Effector memory CD8-positive, alpha-beta T cell (primary cell): ENCODE measurements at places on chromosomes 4 and X.
A peak's percentile ranks its signal among the peaks of the same experiment; 100 is the strongest.

DNA sequence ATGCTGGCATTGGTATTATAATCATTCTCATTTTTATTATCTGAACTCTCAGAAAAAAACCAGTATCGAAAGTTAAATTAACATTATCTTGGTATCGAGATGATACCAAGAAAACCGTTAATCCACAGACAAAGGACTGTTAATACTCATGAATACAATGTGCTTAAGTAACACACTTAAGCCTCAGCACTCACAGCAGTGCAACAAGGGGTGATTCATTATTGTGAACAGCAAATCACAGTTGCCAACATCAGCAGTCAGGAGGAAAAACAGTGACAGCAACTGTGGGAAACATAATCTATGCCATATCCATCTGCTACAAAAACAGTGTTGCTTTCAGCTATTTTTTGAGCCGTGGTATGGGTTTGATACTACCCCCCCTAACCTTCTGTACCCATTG lies 210.9 kb upstream of the ATOH1 start:
- no peak for DNase-seq

DNA sequence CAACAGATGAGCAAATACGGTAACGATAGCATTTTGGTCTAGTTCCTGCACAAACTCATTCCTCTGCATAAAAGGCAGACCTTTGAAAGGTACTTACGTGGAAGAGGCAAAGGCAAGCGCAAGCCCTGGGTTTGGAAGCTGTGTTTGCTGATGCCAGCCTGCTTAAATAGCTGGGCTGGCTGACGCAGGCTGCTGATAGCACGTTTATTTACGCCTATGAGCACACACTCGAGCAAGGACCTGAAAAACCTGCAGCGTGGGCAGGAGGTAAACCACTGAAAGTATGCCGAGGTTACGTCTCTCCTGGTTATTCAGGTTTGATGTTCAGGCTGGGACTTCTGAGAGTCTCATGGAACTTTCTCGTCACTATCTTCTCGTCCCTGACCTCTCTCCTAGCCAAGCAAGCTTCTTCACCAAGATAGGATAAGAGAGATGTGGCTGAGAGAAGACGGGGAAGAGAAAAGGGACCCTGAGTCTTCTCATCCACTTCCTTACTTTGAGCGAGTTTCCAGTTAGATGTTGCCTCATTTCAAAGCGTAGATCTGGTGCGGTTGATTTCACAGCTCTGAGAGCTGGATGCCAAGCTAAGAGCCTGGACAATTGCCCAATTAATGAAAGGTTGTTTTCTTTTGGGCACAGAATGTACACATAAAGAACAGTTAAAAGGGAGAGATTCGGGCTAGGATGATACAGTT lies at the start of gene HOPX:
TSS of gene HOPX (minus strand) at position 139 of the 695 bp plus-strand sequence. CDS start 23,480 bp downstream, outside the sequence.
- DNase-seq, result no peak

DNA sequence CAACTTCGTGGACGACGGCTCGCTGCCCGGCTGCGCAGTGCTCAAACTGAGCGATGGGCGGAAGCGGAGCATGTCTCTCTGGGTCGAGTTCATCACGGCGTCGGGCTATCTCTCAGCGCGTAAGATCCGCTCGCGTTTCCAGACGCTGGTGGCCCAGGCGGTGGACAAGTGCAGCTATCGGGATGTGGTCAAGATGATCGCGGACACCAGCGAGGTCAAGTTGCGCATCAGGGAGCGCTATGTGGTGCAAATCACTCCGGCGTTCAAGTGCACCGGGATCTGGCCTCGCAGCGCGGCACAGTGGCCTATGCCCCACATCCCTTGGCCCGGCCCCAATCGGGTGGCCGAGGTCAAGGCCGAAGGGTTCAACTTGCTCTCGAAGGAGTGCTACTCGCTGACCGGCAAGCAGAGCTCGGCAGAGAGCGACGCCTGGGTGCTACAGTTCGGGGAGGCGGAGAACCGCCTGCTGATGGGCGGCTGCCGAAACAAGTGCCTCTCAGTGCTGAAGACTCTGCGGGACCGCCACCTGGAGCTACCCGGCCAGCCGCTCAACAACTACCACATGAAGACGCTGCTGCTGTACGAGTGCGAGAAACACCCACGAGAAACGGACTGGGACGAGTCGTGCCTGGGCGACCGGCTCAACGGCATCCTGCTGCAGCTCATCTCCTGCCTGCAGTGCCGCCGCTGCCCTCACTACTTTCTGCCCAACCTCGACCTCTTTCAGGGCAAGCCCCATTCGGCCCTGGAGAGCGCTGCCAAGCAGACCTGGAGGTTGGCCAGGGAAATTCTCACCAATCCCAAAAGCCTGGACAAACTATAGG lies 1.5 kb downstream of the MAB21L2 start:
- DNase-seq, result no peak

GRCh38 chrX:35726176-35726575 lies 72.0 kb upstream of the MAGEB16 start:
- DNase-seq, result no peak

- DNase-seq, result no peak
Measured at GRCh38 chr4:57877047-57877458, 766.9 kb upstream of the IGFBP7 start.

GRCh38 chr4:181548873-181549575 lies 694.2 kb upstream of the TENM3 start:
- no peak for DNase-seq

GRCh38 chr4:150765216-150765615 lies 183.3 kb downstream of the MAB21L2 start:
- no peak for DNase-seq

DNA sequence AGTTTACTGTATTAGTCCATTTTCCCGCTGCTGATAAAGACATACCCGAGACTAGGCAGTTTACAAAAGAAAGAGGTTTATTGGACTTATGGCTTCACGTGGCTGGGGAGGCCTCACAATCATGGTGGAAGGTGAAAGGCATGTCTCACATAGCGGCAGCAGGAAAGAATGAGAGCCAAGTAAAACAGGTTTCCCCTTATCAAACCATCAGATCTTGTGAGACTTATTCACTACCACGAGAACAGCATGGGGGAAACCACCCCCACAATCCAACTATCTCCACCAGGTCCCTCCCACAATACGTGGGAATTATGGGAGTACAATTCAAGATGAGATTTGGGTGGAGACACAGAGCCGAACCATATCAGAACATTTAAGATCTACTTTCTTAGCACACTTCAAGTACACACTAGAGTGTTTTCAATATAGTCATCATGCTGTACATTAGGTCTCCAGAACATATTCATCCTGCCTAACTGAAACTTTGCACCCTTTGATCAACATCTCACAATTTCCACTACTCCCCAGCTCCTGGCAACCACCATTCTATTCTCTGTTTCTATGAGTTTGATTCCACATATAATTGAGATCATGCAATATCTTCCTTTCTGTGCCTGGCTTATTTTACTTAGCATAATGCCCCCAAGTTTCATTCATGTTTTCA lies 341.0 kb downstream of the ARHGAP24 start:
- DNase-seq, result no peak

DNA sequence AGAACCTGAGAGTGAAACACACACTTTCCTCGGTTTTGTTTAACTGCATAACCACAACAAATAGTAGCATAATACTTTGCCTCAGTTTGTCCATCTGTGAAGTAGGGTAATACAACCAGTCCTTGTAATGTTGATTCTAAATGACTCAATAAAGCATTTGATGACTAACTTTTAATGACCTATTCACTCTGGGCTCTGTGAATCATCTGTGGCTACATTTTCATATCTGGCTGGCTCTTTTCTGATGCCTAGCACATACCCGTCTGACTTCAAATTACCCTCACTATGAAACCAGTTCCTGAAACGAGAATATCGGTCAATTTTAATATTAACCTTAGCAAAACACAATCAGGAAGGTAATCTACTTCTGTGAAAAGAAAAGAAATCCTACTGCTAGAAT lies 151.0 kb downstream of the SH2D1A start:
- DNase-seq, result no peak

DNA sequence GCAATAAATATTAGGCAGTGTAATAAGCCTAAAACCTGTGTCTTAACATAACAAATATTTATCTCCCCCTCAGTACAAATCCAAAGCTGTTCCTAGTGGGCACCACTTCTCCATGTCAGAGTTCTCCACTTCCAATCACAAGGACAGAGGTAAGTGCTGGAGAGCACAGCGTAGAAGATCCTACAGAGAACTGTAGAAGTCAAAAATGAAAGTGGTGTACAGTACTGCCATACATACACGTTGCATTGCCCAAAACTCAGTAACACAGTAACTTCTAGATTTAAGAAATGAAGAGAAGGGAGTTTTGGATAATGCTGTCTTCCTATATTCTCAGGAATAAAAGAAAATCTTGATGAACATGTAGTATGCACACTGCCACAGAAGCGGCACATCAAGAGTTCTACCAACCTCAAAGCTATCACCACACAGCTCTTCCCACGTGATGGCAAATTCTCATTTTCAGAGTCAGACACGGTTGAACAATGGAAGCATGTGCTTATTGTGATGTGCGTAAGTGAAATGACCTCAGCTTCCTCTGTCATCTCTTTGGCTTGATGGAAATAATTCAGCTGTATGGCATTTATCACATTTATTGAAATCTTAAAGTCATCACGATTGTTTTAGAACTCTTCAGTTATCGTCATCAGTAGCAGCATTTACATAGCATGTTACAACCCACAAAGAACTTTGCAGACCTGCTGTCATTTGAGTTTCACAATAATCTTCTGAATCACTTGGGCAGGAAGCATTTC lies 27.1 kb upstream of the SPANXN4 start:
- DNase-seq, result no peak

- no peak for DNase-seq
Measured at GRCh38 chrX:17160975-17161374, 214.0 kb upstream of the NHS start.

GRCh38 chr4:36917413-36917812 lies 327.1 kb upstream of the NWD2 start:
- DNase-seq, result no peak

GRCh38 chrX:12505127-12505526 lies 286.1 kb upstream of the PRPS2 start:
- no peak for DNase-seq

DNA sequence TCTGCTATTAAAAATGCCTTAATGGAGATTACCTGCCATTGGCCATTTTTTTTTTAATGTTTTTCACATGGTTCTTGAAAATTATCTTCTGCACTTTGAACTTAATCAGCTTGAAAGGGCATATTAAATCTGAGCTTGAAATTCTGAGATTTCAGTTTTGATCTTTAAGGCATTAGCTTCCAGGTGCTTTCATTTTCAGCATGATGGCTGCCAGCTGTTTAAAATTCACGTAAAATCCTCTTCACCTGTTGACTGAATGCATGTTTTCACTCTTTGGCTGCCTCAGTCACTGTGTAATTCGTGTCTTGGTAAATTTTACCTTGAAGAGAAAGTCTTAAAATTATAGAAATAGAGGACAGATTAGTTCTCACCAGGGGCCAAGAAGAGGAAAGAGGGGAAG lies 39.6 kb downstream of the SMAD1 start:
- DNase-seq, result no peak

GRCh38 chrX:118974088-118974907 lies at the start of gene LONRF3:
LONRF3 (plus strand) TSS chrX:118974618; CDS start chrX:118974781, 163 bp downstream.
- peak; percentile 46 for DNase-seq

GRCh38 chr4:165651901-165652300 lies 221.1 kb upstream of the TLL1 start:
- no peak for DNase-seq

DNA sequence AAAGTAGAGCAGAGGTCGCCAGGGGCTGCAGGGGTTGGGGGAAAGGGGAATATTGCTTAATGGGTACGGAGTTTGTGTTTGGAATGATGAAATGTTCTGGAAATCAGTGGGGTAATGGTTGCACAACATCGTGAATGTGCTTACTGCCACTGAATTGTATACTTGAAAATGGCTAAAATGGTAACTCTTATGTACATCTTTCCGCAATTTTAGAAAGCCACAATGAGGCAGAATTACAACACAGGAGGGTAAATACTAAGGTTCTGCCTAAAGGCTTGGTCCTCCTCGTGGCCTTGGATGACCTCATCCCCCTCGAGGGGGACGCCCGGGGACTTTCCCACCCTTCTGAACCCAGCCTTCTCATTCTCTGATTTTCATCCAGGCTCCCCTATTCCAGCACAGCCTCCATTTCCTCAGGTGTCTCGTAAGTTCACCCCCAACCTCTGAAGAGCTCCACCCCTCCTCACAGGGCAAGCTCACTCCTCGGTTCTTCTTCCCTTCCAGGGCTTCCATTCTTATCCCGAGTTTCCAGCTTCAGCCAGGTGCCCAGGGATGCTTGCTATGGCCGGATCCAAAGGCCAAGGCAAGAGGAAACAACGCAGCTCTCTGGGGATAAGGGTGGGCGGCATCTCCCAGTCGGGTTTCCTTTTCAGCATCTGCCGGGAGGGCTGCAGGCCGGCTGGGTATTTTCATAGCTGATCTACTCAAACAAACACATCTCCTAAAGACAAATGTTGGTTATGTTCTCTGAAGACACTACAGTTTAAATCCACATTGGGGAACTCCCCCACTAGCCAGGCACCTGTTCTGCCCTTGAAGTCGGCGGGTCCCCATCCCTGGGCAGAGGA lies 71.3 kb upstream of the ACSL1 start:
- DNase-seq, result no peak

GRCh38 chr4:108174856-108175255 lies 6.1 kb upstream of the LEF1 start:
- DNase-seq, result no peak

DNA sequence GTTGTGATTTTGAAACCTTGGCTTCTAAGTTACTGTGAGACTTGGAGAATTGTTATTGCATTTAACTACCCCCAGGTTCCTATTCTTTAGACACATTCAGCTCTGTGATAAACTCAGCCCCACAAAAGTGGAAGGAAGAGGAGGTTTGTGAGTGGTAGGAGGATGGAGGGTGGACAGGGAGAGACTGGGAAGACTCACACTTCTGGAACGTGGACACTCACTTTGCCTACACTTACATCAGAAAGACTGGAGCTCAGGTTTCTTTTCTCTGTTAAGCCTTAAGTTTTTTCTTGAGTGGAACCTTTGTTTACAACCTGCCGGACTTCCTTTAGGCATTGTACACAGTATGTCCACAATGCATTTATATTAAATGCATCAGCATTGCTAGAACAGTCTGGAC lies 99.0 kb downstream of the AREG start:
- DNase-seq, result no peak

- DNase-seq, result no peak
Measured at GRCh38 chrX:119226446-119226845, 9.6 kb upstream of the PGRMC1 start.

GRCh38 chr4:84573385-84574068 lies 9.4 kb upstream of the CDS1 start:
- DNase-seq, result no peak

- DNase-seq, result no peak
Measured at GRCh38 chr4:124212815-124213630, 499.5 kb downstream of the ANKRD50 start.

GRCh38 chr4:143407474-143407873 lies 70.8 kb downstream of the GAB1 start:
- no peak for DNase-seq
